CD4-positive, alpha-beta T cell treated with Interleukin-17A for 1 hour (primary cell): ENCODE measurements at places on chromosomes 12 and 14.

- peak; percentile 29 for DNase-seq
These were observed 431.5 kb upstream of the OR4E1 start for GRCh38 chr14:22105006-22105623.

- peak; percentile 9 for DNase-seq
These were observed 105.4 kb downstream of the FBXL14 start for GRCh38 chr12:1488908-1489381.

DNA sequence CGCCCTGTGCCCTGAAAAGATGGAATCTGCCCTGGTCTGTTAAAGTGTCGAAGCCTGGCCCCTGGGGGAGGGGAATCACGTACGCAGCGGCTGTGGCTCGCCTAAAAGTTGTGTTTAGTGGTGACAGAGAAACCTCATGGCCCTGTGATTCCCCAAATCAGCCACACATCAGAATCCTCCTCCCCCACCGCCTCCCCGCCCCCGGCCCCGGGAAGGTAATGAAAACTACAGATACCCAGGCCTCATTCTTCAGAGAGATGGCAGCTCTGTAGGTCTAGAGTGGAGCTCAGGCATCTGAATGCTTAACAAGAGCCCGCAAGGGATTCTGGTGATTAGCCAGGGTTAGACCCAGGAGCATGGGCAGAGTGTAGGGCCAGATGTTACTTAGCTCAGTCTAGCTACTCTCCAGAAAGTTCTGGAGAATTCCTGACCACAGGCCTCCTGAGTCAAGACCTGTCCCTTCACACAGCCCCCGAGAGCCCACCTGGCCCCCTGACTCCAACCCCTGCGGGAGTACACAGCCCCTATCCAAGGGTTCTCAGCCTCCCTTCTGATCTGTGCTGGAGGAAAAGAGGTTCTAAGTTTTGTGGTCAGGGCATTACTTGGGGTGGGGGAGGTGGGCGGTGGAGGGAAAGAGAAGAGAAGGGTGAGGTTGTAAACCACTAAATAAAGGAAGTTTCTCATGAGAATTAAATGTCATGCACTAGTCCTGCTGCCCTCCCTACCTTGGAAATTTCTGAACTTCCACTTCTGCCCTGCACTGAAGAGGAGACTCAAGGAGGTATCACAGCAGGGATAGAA is 114.8 kb downstream of the PLXNC1 start:
- DNase-seq: peak; percentile 80

DNA sequence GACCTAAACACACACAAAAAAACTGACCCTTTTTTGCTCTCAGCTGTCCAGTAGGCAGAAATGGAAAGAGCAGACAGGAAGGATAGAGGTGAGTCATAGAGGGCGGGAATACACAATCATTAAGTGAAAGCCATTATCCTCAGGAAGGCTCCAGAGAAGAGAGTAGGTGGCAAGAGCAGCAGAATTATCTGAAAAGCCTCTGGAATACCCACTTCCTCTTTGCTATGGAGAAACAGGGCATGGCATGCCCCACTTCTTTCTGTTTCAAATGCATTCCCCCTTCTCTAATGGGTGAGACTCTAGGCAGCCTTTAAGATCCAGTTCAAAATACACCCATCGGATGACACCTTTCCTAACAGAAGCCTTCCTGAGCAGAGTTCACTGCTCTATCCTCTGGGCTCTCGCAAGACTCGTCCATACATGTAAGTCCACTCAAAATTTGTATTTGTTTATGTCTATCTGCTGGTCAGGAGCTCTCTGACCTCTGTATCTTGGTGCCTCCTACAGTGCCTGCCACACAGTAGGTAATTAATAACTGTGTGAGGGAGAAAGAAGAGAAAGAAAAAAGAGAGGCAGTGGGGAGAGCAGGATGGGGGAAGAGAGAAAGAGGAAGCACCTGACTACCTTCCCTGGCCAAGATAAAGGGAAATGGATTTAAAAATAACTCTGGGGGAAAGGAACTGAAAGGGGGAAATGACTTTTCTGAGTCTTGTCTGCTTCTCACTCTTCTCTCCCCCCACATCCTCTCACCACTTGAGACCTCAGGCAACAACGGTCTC is 8.5 kb downstream of the KLHL33 start:
- no peak for DNase-seq

DNA sequence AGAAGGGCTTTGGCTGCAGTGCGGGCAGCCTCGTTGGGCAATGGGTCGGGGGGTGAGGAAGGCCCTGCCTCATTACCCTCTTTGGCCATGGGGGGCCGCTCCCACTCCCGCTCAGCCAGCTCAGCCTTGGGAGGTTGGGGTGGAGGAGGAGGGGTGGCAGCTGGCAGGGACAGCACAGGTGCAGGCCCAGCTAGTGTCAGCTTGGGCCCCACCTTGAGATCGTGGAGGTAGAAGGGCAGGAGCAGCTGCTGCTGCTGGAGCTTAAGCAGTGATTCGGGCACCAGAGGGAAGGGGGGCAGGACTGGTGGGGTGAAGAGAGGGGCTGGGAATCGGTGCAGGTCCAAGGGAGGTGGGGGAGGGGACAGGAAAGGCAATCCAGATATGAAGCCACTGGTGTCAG is 26.0 kb downstream of the ZFHX2 start:
- DNase-seq: no peak

- no peak for DNase-seq
These were observed 20.0 kb upstream of the SLC15A5 start for GRCh38 chr12:16297521-16297920.

GRCh38 chr12:15772405-15773018 is 16.7 kb downstream of the EPS8 start:
- peak; percentile 14 for DNase-seq

DNA sequence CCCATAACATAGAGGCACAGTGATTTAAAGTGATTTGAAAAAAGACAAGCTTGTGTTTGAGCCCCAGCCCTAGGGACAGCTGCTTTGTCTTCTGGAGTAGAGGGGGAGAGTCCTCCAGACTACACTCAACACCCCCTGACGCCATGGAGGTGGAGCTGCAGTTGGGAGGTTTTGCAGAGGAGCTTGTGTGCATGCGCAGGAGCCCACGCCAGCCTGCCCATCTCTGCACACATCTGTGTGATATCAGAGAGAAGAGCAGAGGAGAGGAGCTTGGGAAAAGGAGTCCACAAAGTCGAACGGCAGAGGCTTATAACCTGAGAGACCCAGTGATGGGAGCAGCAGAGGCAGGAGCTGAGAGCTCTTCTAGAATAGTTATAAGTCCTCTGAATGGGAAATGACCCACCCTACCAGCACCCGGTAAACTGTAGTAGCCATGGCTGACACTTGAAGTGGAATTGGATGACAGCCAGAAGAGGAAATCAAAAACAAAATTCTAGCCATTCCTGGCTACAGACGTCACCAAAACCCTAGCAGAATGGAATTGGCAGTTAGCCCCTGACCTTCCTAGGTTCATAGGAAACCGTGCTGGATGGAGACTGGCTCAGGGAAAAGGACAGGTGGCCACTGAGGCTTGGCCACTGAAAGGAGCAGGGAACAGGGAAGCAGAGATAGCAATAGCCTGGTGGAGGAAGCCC is 185.1 kb upstream of the VASH1 start:
- DNase-seq: no peak

- no peak for DNase-seq
These were observed 18.1 kb downstream of the VDR start for GRCh38 chr12:47886510-47887240.

- no peak for DNase-seq
These were observed 26.2 kb downstream of the NID2 start for GRCh38 chr14:52042371-52043289.

GRCh38 chr12:7344833-7345606 is 41.1 kb downstream of the ACSM4 start:
- no peak for DNase-seq

- no peak for DNase-seq
These were observed 8.2 kb upstream of the HMGA2 start for GRCh38 chr12:65816086-65816485.

GRCh38 chr14:58299401-58300330 is 1.3 kb downstream of the ARID4A start:
- DNase-seq: peak; percentile 7

DNA sequence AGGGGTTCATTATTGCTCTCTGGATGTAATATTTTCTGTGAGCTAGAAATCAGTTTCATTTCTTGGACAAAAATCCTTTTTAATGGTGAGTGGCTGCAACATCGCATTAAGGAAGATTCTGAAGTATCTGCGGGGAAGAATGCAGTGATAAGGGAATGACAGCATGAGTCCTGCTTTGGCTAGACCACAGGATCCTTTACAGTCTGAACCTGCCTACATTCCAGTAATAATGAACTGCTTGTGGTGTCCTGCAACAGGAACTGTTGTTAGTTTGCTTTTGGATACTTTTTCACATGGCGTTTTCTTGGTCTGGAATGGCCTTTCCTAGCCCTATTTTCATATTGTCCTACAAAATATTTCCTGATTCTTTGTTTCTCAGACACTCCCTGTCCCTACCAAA is 15.7 kb downstream of the MDM2 start:
- no peak for DNase-seq

GRCh38 chr14:96790186-96790585 is 7.0 kb upstream of the VRK1 start:
- no peak for DNase-seq

GRCh38 chr12:59651229-59651920 is 55.5 kb downstream of the SLC16A7 start:
- DNase-seq: no peak

DNA sequence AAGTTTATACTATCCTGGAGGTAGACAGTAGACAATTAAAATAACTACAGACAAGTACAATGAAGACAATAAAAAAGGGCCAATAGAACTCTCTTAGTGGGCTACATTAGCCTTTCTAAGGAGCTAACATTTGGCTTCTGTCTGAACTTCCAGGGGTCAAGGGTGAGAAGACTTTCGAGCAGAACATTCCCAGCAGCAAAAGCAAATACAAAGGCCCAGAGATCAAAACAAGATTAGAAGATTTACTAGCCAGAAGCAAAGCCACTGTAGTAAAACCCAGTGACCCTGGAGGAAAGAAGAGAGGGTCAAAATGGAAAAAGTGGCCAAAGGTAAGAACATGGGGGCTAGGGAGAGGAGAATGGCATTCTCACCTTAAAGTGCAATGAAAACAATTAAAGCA is 63.2 kb downstream of the ATP2B1 start:
- no peak for DNase-seq
